ENCODE measurements at places on chromosomes 3 and 15.

GRCh38 chr3:127597020-127597771 lies 1.0 kb upstream of the MCM2 start:
- DNase-seq, result no peak

GRCh38 chr3:196634224-196634623 lies 5.3 kb upstream of the NRROS start:
- no peak for DNase-seq

DNA sequence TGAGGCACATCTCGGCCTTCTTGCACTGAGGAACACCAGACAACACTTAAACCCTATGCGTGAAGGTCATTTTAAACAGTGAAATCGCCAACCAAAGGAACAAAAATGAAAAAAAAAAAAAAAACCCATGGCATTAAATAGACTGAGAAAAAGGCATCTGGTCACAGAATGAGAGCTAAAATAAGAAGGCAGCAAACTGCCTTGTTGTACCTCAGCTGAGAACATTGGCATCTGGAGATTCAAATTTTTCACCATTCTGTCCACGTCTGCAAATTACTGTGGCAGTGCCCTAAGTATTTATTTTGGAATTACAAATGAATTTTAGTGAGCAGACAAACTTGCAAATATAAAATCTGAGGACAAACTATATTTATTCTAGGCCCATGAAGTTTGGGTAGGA lies 82.6 kb upstream of the POU1F1 start:
- DNase-seq, result no peak

- DNase-seq, result no peak
These were observed 2.1 kb upstream of the GNB5 start for GRCh38 chr15:52193321-52193720.

GRCh38 chr15:78914027-78914764 lies 30.6 kb downstream of the CTSH start:
- DNase-seq, result no peak

- DNase-seq, result no peak
These were observed 9.6 kb downstream of the LINGO1 start for GRCh38 chr15:77622934-77623754.

- DNase-seq, result no peak
These were observed 254.6 kb downstream of the UACA start for GRCh38 chr15:70508561-70509281.

DNA sequence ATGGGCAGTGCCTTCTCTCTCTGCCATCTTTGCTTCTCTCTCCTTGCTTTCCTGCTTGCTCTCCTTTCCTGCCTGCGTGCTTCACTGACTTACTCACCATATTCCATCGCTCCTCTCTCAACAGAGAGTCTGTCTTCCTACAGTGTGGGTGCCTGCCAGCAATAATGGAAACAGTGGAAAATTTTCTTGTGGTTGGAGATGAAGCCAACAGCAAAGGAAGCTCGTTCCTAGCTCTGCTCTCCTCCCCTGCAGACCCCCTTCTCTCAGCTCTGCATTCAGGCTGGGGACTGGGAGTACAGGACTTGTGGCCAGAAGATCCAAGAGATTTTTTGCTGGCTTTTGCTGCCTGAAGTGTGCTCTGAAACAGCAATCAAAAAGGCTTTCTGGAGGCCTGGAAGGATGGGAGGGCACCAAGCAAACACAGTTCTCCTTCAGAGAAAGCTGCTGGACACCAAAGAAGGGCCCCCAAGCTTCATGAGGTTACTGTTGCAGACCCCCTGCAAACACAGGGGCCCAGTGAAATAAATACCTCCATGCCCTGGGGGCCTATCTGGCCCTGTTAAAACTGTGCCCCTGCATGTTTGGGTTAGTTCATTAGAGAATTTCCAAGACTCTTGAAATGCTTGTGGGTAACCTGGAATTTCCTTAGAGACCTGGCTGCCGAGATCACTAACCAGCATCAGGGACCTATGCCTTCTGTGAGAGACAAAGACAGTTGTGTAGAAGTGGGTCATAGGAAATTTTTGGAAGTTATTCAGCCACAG lies 149.9 kb upstream of the RASGRP1 start:
- no peak for DNase-seq

DNA sequence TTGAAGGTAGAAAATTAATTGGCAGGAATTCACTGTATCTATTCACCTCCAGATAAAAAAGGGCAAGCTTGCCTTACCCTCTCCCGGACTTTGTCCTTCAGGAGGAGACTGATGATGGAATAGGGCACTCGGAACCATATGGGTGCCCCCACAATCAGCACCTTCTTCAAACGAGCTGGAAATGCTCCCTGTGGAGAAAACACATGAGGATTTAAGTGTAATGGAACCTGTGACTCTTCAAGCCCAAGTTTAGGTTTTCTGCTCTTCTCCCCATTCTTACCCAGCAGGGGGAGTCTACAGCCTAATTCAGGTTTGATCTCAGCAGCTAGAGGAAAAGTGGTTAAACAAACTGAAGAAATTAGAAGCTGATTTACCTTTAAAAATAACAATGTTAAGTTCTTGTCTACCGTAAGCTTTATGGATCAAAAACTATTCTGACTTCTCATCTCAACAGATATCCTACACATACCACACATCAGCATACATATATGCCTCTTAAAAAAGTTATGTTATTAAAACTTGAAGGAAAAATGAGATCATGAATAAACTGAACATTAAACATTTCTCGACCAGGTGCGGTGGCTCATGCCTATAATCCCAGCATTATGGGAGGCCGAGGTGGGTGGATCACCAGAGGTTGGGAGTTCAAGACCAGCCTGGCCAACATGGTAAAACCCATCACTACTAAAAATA lies 57.5 kb upstream of the SIN3A start:
- no peak for DNase-seq

- no peak for DNase-seq
These were observed 42.3 kb upstream of the ARL8B start for GRCh38 chr3:5079761-5080160.

GRCh38 chr3:139935016-139935865 lies at the start of gene CLSTN2:
Gene CLSTN2, plus strand, starts transcription at chr3:139935185.
- no peak for DNase-seq

GRCh38 chr3:100796556-100796955 lies 87.3 kb downstream of the TFG start:
- DNase-seq, result no peak

GRCh38 chr3:187237741-187238140 lies 40.5 kb downstream of the RTP1 start:
- no peak for DNase-seq

- no peak for DNase-seq
These were observed 31.4 kb downstream of the FSD2 start for GRCh38 chr15:82774496-82774895.

DNA sequence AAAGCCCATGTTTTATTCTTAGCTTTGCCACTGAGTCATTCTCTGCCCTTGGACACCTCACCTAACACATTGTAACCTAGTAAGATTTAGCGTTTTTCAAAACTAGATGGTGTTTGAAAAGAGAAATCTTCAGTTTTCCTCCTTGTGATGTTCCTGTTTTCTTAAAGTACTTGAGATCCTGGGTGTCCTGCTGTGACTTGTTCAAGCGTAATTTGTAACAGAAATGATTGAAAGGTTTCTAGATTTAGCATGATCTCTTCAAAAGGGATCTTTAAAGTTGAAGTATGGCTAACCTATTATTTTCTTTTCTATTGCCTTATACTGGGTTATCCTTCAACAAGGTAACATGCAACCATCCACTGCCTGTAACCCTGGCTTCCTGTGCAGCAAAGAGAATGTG lies 32.6 kb upstream of the SPATA16 start:
- DNase-seq, result no peak

- DNase-seq, result no peak
These were observed at the start of gene GHRL for GRCh38 chr3:10292505-10293419. Gene GHRL, minus strand, starts transcription at chr3:10292947. Its CDS starts 2,767 bp downstream, at chr3:10290180.

DNA sequence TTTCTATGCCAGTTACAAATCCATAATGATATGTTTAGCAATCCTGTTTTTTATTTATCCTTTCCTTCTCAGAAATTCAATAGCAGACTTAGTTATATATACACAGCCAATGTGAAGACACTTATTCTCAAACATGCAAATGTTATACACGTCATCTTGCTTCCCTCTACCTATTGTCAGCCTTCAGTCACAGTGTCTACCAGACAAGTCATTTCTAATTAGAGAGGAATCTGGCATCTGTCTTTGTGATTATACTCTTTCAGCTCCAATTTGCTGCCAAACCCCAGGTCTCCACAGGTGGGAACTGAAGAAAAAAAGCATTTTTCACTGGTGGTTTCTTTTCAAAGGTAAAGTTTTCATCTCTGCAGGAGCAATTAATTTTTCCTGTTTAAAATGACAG lies 793.1 kb downstream of the AGBL1 start:
- DNase-seq, result no peak

- DNase-seq, result no peak
These were observed 70.2 kb upstream of the CORO2B start for GRCh38 chr15:68508485-68509189.

- no peak for DNase-seq
These were observed 242.0 kb downstream of the NEK10 start for GRCh38 chr3:27127195-27127594.

- no peak for DNase-seq
These were observed 153.2 kb downstream of the CTNNB1 start for GRCh38 chr3:41352510-41352909.

Data from stimulated activated CD8-positive, alpha-beta memory T cell treated with anti-CD3 and anti-CD28 coated beads, Interleukin-2, amount 100 ng/mL, for 48 hours (primary cell).